Head of caudate nucleus (tissue), 42 donors: ENCODE measurements at places on chromosomes 7 and 10.

DNA sequence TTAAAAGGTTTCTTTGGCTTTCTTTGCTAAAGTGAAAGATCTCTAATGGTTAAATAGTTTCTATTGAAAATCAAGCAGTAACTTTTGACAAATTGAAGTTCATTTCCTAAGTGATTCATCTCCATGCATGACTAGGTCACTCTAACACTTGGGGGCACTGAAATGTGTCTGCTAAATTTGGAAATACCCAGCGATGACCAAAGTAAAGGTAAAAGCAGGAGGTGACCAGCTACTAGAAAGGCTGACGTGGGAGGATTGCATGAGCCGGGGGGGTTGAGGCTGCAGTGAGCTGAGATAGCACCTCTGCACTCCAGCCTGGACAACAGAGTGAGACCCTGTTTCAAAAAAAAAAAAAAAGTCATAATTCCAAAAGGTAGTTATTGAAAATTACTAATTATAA is 111.8 kb upstream of the GPR141 start:
- no peak for DNase-seq

- DNase-seq, result no peak
These were observed 313.7 kb upstream of the KMT2E start for GRCh38 chr7:104700336-104700735.

- no peak for DNase-seq
These were observed 309.4 kb downstream of the TWIST1 start for GRCh38 chr7:18808026-18808425.

GRCh38 chr7:101823096-101823495 is 5.7 kb downstream of the CUX1 start:
- no peak for DNase-seq

DNA sequence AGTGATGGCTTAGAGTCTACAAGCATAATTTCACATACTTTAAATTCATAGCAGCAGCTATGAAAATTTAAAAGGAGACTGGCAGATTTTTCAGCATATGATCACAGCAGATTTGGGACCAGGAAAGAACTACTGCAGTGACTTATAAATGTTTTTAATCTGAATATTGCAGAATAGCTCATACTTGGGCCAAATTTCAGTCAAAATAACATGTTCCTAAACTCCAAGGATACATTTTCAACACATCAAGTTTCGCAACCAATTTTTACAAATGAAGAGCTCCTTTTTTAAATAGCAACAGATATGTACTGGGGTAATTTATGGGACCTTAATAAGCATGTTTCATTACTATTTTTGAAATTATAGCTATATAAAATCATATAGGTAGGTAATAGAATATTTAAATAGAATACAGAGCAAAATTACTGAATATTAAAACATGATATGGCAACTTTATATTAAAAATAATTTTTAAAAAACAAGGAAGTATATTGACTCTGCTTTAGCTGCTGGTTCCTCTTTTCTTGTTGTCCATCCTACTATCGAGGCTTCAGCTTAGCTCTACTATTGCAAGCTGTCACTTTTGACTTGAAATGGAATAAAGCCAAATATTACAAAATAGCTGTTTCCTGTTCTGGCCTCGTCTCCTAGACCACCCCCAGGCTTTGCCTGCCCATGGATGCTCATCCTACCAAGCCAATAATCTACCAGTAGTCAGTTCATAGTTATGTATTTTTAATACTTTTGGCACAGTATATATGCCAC is 123.1 kb downstream of the NRBF2 start:
- DNase-seq, result no peak

DNA sequence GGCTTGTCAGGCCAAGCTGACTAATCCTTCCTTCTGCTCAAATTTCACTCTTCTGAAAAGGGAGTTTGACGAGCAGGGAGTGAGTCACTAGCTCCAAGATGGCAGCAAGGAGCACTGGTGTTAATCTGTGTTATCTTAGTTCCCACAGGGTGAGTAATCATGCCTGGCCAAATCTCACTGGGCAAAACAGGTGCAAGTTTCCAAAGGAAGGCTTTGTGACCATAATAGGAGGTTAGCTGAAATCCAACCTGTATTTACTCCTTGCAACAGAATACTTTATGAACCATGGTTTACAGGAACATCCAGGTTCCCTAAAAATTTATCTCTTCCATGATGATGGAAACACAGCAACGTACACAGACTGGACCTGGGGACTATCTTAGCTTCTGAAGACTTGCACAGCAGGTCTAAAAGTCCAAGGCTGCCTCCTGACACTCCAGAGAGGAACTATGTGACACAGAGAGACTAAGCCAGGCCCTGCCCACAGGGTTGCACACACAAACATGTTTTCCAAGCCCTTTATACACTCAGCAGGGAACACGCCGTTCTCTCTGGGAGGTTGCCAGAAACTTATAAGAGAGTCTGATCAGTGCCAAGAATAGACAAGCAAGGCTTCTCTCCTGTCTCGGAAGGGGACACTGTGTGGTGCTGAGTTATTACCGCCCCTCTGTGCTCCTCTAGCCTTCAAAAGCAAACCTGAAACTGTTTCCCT is 46.3 kb downstream of the PDK4 start:
- DNase-seq, result peak; percentile 70

DNA sequence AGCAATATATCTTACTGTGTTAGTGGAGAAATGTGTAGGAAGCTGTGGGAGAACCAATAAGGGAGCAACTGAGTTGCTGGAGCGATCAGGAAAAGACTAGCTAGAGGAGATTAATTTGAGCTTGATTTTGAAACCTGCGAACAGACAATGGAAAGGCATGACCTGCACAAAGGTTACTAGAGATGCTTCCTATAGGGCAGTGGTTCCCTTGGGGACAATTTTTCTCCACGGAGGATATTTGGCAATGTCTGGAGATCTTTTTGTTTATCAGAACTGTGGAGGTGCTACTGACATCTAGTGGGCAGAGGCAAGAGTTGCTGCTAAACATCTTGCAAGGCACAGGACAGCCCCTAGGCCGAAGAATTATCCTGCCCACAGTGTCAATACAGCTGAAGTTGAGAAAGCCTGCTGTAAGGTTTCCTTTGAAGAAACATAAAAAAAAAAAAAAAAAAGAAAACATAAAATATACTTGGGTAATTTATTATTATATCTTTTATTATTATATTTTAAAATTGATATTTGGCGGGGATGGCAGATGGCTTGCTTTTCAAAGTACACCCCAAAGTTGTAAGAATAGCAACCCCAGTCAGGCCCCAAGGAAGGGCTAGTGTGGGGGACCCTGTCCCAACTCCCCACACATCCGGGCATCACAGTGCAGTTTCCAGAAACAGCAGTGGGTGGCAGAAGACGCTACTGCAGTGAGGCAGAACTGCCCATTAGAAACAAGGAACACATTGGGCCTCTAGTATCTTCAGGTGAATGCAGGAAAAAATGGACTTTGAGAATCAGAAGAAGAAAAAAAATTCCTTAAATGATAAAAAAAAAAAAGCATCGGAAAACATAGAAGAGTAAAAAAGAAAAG is 481.6 kb downstream of the SH2D4B start:
- peak; percentile 26 for DNase-seq

- peak; percentile 89 for DNase-seq
These were observed 89.9 kb downstream of the CDH23 start for GRCh38 chr10:71486484-71487114.

DNA sequence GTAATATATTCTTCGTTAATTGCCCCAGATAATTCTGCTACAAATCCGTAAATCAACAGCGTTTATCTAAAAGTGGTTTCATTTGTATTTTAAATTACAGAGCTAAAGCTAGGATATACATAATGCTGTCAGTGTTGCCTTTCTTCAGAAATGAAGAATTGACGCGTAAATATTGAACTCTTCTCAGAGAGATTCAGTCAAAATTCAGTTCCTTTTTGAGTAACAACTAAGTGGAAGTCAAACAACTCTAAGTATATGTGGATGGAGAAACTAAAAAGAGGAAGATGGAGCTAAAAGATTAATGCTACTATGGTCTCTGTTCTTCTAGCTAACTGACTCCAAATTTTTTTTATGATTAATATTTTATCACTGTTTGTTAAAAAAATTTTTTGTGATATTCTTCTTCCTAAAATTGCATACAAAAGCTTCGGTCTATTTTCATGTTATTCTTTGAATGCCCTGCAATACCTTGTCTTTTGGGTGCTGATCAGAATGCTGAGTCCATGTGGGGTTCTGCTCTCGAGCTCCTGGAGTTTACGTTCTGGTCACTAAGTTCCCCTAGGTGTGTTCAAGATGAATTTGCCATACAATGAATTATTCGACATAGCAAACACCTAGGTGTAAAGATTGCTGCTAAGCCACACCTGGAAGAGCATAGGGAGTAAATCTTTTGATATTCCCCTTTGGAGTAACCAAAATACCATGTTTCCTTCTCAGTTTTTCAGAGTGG is 20.7 kb downstream of the MDFIC start:
- DNase-seq, result no peak

- no peak for DNase-seq
These were observed 138.0 kb upstream of the YAE1 start for GRCh38 chr7:39428221-39428620.

DNA sequence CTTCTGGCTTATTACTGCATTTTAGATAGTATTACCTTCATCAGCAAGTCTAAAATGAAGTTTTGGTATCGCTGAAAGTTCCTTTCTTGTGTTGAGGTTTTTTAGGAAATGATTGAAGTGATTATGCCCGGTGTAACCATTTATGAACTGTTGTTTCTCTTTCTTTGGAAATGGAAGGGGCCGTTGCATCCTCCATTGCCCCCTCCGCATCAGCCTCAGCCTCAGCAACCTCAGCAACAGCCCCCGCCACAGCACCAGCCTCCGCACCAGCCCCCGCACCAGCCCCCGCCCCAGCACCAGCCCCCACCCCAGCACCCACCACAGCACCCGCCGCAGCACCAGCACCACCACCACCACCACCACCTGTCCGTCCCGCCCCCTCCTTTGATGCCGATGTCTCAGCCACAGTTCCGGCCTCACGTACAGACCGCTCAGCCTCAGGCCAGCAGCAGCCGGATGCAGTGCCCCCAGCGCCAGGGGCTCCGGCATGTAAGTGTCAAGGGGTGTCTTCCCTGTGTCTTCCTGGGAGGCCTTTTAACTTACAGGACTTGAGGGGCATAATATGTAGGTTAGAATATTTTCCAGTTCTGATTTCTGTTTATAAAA is 72.6 kb downstream of the SHH start:
- DNase-seq, result no peak

DNA sequence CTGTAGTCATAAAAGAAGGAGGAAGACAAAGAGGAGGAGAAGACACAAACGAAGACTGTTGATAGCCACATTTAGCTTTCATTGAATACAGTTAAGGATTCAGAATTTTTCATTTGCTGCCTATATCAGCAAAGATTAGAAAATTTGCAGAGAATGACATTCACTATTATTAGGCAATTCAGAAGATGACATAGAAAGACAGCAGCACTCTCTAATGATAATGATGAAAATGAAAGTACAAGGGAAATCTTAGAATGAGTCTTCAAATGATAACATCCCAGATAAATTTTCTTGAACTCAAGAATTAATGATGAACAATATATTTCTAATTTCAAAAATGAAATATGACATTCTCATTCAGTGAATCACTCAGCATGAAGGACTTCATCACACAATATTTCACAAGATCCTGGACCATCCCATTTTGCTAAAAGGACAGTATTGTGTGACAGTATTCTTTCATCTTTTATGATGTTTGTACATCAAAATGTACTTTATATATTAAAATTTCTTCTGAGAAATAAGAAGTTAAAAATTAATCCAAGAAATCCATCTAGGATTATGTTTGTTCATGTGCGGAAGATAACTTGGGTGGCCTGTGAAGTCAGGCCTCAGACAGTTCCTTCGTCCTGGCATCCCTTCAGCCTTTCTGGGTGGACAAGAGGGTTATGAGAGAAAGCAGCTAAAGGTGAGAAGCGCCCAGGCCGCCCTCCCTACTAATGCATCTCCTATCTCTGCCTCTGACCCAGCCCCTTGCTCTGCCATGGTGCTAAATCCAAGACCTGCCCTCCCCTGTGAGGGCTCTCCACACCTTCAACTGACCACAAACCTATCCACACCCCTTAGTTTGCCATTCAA is 47.4 kb upstream of the CAMK2B start:
- no peak for DNase-seq

DNA sequence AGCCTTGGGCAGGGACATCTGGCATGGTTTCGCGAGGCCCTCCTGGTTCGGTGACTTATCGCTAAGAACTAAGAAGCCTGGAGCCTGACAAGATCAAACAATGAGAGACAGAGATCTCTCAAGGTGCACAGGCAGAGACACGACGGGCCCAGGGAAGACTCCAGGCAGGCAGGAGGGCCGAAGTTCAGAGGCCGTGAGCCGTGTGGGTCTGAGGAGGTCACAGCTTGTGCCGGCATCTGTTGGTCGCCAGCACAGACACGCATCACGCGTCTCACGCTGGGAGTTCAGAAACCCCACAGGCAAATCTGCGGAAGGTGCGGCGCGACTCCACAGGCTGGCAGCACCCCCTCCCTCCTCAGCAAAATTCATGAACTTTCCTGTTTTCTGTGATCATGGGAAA is 314.0 kb downstream of the DNAJB6 start:
- no peak for DNase-seq

DNA sequence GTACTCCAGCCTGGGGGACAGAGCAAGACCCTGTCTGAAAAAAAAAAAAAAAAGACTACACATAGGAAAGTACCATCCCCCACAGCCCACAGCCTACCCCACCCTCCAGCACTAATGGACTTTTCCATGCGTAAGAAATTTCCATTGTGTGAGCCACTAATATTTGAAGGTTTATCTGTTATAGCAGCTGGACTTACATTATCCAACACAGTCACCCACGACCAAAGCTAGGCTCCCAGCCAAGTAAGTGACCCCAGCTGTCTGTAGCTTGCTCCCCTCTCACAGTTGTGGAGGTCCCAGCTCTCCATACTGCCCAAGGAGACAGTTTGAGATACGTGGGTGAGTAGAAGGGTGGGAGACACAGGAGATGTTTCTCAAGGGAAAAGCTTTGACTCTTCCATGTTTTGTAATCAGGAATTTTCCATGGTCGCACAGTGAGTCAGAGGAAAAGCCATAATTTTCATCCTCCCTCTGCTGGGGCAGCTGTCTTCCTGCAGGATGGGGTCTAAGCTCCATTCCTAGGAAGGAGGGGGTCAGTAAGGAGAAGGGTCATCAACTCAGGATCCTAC is 57.4 kb downstream of the CAV1 start:
- DNase-seq, result no peak

DNA sequence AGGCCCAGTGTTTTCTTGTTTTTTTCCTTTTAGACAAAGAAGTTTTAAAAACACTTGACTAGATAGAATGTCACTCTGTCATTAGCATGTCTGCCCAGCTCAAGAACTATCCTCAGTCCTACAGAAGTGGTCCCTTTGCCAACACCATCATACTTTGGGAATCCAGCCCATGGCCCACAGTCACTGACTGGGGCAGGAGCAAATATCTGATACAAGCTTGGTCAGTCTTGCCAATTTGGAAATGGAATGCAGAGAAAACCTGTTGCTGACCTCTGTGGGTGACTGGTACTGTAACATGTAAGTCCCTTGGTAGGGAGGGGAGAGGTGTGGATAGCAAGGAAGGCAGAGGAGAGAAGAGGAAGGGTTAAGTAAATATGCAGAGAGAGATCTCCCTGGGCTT is 47.8 kb downstream of the IPMK start:
- no peak for DNase-seq

GRCh38 chr10:120460776-120461175 is 3.7 kb downstream of the PLPP4 start:
- no peak for DNase-seq

- no peak for DNase-seq
These were observed 5.8 kb upstream of the JAKMIP3 start for GRCh38 chr10:132059760-132060508.

- DNase-seq, result no peak
These were observed 27.2 kb downstream of the MCM10 start for GRCh38 chr10:13188593-13188992.
